ENCODE measurements at places on chromosomes 2 and 18. TPM values are rescaled to one million over a fixed set of nuclear protein-coding genes. Genes with fewer than 3 reads are reported as not detected.

DNA sequence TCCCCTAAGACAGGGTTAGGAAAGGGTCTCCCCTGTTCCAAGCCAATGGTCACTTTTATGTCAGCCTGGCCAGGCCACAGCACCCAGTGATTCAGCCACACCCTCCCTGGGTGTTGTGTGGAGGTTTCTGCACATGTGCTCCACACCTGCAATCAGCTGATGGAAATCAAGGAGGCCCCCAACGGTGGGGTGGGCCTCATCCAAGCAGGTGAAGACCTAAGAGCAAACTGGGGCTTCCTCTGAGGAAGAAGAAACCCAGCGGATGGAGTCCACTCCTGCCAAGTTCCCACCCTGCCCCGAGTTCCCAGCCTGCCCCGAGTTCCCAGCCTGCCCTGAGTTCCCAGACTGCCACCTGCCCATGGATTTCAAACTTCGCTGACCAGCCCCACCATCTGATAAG lies 55.4 kb downstream of the KIF1A start:
- no peak for DNase-seq

GRCh38 chr2:150586858-150587257 lies 99.4 kb upstream of the RND3 start:
- DNase-seq: no peak

Gene HSPD1
- total RNA-seq: 102 TPM

- no peak for DNase-seq
Observed at GRCh38 chr2:106059416-106060065, 134.6 kb downstream of the UXS1 start.

DNA sequence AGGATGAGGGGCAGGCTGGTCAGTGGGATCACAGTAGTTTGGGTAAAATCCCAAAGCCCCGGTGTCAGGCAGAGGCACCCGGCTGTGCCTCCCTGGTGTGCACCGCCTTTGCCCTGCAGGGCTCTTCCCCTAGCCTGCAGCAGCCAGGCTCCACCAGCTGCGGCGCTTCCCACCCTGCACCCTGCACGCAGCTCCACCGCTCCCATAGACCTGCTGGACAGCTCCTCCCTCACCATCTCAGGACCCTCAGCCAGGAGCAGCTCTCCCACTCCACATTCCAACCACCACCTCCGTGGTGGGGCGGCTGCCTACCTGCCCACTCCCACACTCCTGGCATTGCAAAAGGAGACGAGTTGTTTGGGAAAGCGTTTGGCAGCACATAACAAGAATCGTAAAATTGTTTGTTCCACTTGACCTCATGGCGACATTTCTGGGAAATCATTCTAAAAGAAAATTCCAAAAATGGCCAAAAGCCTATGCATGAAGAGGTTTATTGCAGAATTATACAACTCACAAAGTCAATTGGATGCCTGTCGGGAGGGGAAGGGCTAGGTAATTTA lies 287.4 kb upstream of the HDAC4 start:
- DNase-seq: peak; percentile 9

- DNase-seq: no peak
Observed at GRCh38 chr18:26863921-26864497, 1.5 kb downstream of the AQP4 start.

Gene CD8B
- not detected for total RNA-seq
